ENCODE measurements at places on chromosomes 3 and 15. TPM values are rescaled to one million over a fixed set of nuclear protein-coding genes. Genes with fewer than 3 reads are reported as not detected.

PRSS50 gene
- total RNA-seq = 0.05 TPM

PPP1R14D gene
- 0.14 TPM for total RNA-seq

CMTM8 gene
- 4.1 TPM for total RNA-seq

CGNL1 gene
- 5.9 TPM for total RNA-seq

GRCh38 chr3:179882292-179882691, 154.4 kb downstream of the PEX5L start:
- DNase-seq = no peak

- no peak for DNase-seq
Observed at GRCh38 chr3:68973639-68974038, 39.8 kb downstream of the EOGT start.

DNA sequence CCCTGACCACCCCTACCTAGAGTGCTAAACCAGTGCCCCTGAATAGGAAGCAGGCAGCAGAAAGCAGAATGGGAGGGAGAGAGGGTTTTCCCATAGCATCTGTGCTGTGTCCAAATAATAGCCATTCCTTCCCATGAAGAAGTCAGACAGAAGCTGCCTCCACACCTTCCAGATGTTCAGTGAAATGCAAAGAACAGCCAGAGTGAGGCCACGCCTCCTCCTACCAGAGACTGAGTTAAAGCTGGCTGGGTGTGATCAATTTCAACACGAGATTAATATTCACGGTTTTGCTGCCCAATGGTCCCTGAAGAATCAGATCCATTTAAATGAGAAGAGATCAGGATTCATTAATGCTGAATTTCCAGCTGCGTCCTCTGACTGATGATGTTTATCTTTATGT, 111.8 kb downstream of the SRGAP3 start:
- DNase-seq = no peak

- DNase-seq = peak; percentile 17
Observed at GRCh38 chr3:122921791-122922651, 105.5 kb downstream of the SEMA5B start.

DNA sequence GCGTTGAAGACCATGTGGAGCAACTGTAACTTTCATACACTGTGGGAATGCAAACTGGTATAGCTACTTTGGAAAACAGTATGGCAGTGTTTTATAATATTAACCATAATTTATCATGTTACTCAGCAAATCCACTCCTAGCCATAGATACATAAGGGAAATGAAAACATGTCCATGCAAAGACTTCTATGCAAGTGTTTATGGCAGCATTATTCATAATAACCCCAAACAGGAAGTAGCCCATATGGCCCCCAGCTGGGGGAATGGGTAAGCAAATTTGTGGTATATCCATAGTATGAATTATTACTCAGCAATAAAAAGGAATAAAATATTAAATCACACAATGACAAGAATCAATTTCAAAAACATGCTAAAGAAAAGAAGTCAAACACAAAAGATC, 23.0 kb upstream of the GATA2 start:
- no peak for DNase-seq

GRCh38 chr3:64872345-64872744, 184.5 kb upstream of the ADAMTS9 start:
- DNase-seq = no peak

DNA sequence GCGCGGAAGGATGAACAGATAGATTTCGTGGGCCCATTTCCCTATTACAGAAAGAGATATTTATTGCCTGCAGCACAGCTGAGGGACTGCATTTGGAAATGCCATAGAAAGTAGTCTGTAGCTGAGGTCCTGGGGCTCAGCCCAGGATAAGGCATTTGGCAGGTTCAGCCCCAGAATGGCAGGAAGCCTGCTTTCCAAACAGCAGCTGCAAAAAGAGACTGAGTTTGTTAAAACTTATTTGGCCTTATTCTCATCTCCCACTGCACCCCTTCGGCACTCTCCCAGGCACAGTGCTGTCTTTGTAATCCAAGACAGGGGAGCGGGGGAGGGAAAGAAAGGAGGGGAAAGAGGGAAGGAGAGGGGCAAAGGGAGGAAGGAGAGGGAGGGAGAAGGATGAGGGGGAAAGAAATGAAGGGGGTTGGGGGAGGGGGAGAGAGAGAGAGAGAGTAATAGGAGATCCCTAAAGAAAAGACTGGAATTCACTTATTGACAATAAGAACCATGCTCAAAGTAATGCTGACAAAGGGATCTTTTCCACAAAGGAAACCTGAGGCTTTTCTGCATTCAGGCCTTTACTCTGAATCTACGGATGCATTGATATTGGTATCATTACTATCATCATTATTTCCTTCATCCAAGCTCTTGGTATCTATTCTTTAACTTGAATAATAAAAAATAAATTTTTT, 94.0 kb upstream of the LRRN1 start:
- no peak for DNase-seq

DNA sequence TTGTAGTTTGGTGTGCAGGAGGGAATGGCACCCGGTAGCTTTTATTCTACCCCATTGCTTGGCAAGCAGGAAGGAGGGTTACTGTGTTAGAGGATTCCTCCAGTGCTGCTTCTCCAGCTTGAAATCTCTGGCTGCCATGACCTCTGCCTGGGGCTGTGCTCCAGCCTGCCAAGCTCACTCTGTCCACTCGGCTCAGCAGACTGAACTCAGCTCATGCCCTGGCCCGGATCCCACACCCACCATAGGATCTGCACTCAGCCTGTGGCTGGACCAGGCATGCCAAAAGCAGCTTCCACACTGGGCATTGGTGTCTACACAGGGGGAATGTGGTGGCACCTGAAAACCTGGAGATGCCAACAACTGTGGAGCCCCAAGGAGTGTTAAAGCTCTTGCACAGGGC, 26.3 kb downstream of the CLDN16 start:
- no peak for DNase-seq

DNA sequence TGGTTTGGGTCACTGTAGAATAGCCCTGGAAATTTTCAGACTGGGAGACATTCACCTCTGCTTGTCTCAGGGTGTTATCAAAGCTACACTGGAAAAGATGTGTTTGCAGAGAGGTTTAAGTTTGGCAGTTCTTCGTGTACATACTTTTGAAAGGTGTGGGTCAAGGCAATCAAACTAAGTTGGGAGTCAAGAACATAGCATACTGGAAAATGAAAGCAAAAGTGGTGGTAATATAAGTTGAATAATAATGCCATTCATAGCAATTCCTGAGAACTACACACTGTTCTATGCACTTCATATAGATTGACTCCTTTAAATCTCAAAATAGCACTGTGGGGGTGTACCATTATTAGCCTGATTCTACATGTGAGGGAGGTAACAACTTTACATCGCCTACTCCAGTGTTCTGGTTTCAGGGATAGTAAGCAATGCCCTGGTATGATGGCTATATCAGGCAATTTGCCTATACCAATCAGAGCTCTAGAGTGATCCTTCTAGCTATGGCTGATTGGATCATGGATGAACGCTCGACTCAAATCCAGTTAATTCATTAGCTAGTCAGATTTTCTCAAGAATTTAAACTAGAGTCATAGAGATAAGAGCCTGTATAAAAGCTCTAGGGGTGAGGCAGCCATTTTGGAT, 44.6 kb upstream of the RASGRP1 start:
- no peak for DNase-seq

- no peak for DNase-seq
Observed at GRCh38 chr3:170259907-170260306, 37.7 kb downstream of the PRKCI start.

Data from thymus (tissue), 14 donors.